Iris pigment epithelial cell (primary cell): ENCODE measurements at places on chromosomes 7 and 10.

DNA sequence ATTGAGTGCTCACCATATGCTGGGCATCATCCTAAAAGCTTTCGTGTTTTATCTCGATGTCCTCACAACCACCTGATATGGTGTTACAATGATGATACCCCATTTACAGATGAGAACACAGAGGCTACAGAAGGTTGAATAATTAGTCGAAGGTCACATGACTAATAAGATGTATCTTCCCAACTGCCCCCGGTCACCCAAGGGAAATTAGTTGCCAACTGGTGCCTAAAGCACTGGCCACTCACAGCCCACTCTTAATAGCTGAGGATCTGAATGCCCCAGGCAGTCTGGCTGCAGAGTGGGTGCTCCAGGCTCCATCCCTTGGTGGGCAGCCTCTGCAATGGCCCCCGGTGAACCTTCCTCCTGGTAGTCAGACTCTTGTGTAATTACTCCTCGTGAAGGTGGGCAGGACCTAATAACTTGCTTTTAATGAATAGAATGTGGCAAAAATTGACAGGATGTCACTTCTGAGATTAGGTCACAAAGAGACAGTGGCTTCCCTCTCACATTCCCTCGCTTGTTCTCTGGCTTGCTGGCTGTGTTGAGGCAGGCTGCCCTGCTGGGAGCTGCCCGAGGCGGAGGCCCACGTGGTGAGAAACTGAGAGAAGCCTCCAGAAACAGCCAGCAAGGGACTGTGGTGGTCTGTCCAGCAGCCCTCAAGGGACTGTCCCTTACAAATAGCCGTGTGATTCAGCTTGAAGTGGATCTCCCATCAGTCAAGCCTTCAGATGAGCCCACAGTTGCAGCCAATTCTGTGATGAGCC, 109.4 kb downstream of the ARHGAP22 start:
- no peak for DNase-seq

- no peak for DNase-seq
Measured at GRCh38 chr10:107230887-107231286, 66.4 kb upstream of the SORCS1 start.

GRCh38 chr7:143437578-143437977, 5.7 kb upstream of the TAS2R60 start:
- no peak for DNase-seq

- no peak for DNase-seq
Measured at GRCh38 chr10:63431962-63432797, 33.6 kb downstream of the JMJD1C start.

DNA sequence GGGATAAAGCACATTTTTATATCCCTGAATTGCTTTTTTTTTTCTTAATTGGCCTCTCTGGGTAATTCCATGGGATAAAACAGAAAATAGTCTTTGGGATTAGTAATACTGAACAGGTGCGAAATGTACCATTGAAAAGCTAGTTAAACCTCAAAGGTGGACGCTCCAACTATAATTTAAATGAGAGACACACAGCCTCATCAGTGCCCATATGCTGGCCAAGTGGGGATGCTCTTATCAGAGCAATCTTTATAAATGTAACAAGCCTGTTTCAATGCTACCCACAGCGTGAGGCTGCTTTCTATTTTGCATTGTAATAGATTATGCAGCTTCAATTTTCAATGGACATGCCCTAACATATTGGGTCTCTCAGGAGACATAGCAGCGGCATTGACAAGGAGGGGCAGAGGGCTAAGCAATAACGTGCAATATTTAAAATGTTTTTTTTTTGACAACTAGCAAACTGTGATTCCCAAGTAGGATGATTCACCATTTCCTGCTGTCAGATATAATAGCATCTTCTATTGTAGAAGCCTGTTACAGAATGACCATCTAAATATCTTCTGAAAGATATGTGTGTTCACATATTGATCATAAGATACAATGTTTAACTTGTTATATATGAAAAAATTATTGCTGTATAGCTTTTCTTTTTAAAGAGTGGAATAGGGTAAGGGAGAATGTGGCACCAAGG, 91.3 kb upstream of the BET1 start:
- DNase-seq, result peak; percentile 31

DNA sequence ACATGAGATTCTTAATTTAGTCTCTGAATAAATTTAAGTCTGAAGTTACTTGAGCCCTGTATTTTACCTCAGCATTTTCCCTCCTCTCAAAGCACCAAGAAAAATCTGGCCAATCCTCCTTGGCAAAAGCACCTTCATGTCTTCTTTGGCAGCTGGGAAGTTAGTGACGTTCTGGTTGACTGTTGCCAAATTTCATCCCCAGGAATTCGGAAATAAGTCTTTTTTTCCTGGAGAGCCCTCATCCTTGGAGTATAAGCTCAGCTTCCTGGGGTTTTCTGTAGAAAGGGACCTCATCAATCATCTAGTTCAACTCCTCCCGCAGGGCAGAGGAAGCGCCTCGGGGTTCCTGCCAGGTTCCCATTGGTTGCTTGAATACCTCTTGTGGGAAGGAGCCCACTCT, 377.6 kb downstream of the PHTF2 start:
- DNase-seq, result no peak
